ENCODE measurements at places on chromosomes 11 and 22.

DNA sequence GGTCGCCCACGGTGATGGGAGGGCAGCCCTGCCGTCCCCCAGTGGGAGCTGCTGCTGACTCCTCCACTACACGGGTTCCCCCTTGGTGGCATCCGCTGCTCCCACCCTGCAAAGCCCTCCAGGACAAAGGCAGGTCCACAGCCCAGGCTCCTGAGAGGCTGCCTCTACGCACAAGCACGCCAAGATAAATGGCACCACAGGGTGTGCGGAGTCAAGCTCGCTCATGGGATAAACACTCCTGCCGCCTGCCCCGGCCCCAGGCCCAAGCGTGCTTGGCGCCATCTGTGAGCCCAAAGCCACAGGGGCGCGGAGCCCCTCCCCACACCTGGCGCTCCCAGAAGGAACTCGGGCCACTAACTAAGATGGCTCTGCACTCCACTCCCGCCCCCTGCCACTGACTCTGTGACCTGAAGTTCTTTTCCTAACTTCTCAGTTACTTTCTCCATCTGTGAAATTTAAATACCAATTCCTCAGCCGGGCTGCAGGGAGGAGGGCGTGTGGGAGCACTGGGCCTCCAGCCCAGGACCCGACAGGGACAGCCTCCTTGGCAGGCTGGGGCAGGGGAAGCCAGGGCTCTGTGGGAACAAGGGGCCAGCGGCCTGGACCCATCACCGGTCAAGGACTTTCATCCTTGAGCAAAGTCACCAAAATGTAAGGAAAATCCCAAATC is 14.9 kb downstream of the EHD1 start:
- no peak for DNase-seq

DNA sequence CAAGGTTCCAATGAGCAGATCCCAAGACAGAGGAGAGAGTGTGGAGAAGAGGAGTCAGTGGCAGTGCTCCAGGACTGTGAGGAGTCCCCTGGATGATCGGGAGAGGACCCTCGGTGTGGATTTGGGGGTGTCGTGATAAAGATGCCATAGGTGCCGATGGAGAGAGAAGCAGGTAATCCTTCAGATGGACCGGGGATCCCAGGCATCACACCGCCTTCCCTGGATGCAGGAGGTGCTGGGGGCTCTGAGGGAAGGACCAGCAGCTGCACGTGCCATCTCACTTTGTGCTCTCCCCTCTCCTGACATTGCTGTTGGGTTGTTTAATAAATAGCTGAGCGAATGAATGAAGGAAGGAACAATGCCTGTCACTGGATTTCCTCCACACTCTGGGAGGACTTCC is 744.1 kb downstream of the BRD1 start:
- DNase-seq: no peak

DNA sequence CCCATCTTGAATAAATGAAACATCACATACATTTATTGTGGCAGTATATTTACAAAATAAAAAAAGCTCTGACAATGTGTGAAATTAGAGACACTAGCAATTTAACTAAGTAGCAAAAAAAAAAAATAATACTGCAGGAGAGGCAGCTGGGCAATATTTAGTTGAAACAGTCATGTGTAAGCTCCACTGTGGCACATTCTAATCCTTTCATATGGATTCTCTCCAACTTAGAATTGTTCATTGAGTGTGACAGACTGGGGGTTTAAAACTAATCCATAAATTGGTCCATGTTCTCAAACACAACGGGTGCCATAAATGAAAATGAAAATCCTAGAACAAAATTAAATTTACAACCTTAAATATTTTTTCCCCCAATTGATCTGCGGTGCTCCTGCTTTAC is 302.1 kb downstream of the CADM1 start:
- DNase-seq: no peak

DNA sequence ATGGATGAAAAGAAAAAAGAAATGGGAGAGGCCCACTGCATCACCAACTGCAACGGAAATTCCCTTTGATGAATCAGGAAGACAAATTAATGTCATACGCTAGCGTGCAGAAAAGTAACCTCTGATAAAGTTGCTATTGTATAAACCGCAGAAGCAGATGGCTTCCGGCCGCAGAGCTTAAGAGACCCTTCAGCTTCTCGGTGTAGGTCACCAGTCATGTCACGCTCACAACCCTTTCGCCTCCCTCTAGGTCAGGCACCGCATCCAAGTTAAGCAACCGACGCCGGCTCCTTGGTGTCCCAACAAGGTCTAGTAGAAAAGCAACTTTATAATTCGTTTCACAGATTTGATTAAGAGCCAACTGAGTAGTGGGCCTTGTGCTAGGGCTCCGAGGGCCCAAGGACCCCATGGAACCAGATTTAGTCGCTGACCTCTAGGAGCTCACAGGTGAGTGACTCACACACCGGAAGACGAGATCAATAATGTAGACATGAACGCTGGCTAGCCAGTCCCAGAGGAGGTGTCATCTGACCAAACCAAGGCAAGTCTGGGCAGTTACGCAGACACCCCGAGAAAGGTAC is 1.2 kb upstream of the ZFP91 start:
- DNase-seq: peak; percentile 44

DNA sequence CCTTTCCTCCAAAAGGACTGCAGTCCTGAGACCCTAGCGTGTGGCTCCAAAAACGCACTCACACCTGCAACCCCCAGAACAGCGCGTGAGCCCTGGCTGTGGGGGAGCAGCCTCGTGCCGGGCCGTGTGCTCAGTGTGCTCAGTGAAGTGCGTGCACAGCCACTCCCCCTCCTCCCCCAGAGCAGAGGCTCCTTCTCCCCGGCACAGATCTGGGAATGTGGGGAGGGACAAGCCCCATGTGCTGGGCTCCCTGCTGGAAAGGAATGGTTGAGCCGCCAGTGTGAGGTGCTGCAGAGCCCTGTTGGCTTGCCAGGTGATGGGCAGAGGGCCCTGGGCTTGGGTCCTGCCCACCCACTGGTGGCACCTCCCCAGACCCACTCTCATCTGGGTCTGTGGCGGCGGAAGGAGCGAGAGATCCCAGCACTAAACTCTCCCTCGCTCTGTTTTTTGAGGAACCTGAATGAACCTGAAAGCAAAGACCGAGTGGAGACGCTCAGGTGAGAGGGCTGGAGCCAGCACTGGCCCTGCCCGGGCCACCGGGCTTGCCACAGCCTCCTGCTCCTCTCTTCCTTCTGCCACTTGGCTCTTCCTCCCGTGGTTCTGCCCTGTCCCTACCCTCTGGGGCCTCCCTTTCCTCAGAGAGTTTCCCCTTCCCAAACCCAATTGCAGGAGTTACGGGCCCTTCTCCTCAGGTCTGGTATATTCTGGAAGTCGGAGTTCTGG is 9.0 kb downstream of the RCOR2 start:
- no peak for DNase-seq

Measured in omental fat pad (tissue), 4 donors.